ENCODE measurements at places on chromosomes 7 and 10.

DNA sequence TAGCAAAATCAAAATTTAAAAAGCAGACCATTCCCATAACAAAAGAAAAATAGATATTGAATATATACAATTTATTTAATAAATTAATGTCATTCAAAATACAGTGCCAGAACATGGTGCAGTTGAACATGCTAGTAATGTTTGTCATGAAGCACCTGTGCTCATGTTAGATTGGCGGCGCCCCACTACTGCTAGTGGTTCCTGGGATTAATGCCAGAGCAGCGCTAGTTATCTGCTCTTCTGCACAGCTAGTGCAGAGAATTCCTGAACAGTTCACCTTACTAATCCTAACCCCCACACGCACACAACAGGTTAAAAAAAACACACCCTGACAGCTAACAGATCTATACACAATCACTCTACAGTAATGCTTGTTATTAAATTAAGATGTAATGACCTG lies 23.4 kb downstream of the KBTBD2 start:
- DNase-seq: no peak

DNA sequence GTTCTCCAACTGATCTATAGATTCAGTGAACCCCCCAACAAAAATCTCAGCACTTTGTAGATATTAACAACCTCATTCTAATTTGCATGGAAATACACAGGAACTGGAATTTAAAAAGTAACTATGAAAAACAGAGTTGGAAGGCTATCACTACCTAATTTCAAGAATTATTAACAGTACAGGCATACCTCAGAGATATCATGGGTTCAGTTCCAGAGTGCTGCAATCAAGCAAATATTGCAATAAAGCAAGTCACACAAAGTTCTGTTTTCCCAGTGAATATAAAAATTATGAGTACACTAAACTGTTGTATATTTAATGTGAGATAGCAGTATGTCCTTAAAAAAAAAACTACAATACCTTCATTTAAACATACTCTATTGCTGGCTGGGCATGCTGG lies 78.5 kb downstream of the LARP4B start:
- no peak for DNase-seq

GRCh38 chr10:6275022-6275997 lies 72.6 kb downstream of the PFKFB3 start:
- peak; percentile 75 for DNase-seq

DNA sequence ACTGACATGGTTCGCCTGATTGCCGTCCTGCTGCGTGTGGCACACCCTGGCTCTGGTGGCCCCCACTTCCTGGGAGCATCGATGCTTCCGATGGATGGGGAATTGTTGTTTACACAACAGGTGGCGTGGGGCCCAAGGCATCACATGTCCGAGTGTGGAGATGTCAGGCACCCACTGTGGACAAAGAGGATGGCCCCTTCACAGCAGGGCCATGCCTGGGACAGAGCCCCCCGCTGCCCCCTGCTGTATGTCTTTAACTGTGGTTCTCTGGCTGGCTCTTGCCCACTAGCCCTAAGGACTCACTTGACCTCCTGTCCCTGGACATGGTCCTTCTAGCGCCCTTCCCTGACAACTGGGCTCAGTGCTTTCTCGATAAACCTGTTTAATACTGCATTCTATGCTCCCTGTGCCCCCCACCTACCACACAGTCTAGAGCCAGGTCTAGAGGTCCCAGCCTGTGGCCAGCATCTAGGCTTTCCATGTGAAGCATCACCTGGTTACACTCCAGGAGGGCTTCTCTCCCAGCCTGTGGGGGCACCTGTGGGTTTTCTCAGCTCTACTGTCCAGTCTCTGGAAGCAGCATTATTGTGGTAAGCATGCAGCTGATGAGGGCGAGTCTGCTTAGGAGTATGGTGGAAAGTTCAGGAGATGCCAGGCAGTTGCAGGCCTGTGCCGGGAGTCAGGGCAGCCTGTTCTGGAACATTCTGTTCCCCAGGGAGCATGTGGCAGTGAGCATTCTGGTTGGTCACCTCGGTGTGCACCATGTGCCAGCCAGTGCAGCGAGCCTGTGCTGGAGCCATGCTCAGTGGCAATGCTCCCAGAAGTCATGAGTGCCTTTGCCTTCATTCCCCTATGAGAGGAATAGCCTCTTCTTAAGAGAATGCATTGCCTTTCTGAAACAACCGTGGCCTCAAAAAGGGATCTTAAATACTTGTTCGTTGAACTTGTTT lies 10.4 kb downstream of the ADCY1 start:
- no peak for DNase-seq

DNA sequence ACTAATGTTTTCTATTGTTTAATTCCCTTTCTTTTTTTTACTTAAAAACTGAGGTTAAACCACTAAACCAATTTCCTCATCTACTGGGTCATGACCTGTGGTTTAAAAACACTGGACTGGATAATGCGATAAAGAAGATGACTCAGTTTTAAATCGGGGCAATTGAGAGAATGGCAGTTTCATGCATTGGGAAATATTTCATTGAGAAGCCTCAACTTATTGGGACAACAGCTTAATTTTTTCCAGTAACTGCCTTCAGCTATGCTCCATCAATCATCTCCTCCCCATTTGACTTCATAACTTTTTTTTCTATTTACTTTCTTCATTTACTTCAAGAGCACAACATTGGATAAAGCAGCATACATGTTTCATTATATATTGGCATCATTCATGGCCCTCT lies 61.8 kb upstream of the MET start:
- DNase-seq: no peak

GRCh38 chr7:134279336-134279735 lies 37.4 kb downstream of the SLC35B4 start:
- no peak for DNase-seq

DNA sequence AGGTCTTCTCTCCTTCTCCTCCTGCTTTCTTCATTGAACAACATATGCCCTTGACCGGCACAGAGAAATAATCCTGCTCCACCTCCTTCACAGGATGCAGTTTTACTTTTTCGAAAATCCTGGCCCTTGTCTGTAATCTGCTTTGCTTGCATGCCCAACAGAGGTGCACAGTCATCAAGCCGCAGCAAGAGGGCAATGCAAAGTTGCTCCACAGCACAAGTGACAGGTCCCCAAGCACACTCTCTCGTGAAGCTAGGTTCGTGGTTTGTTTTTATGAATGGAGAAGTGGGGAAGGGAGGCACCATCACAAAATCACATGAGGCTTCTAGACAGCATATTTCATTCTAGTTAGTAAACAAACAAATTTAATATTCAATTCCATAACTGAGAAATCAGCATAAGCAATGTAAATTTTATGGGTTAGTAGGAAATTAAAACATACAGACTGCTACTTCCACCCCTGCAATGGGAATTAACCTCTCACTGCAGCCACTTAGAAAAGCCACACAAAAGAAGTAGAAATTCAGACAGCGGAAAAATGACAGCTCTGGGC lies 178.8 kb downstream of the TPK1 start:
- DNase-seq: no peak
